ENCODE measurements at places on chromosomes 1 and 21. TPM values are rescaled to one million over a fixed set of nuclear protein-coding genes. Genes with fewer than 3 reads are reported as not detected.

Gene ARMH1
- total RNA-seq: 3.2 TPM

Gene FCER1G
- 1.2 TPM for total RNA-seq

Gene LDLRAD1
- total RNA-seq: not detected

Gene LCE1B
- not detected for total RNA-seq

Gene TNNT2
- 0.25 TPM for total RNA-seq

Gene LYPD8
- total RNA-seq: not detected

Gene ETV3L
- total RNA-seq: not detected

Gene TDRD5
- 1.2 TPM for total RNA-seq

Gene SRGAP2C
- total RNA-seq: 32.5 TPM

Gene NUF2
- 4.4 TPM for total RNA-seq

Gene TIE1
- total RNA-seq: 9.6 TPM

Gene ELAPOR1
- 15.0 TPM for total RNA-seq

Gene CHIA
- not detected for total RNA-seq

Measured in temporal lobe (tissue), 4 donors.